ENCODE measurements at places on chromosomes 1 and 21.

- peak; percentile 94 for DNase-seq
Observed at GRCh38 chr1:116826818-116827606, 72.8 kb downstream of the CD2 start.

DNA sequence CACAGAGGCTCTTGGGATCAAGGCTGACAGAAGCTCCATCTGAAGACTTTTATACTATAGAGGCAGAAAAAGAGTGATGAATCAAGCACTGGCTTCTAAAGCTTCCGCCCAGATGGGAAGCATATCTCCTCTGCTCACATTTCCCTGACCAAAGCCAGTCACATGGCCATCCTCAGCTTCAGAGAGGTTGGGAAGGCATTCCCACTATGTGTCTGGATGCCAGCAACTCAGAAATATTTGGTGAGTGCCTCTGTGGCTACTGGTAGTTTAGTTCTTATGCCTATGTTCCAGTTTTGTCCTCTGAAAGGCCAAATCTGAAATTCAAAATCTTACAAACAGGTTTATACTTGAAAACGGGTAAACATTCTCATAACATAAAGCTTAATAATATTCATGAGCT lies 9.9 kb upstream of the DISC1 start:
- no peak for DNase-seq

GRCh38 chr1:245512980-245513578 lies 358.3 kb downstream of the KIF26B start:
- peak; percentile 6 for DNase-seq

GRCh38 chr1:109924316-109924715 lies 13.7 kb downstream of the CSF1 start:
- DNase-seq, result no peak

GRCh38 chr1:232239998-232240397 lies 389.9 kb downstream of the SIPA1L2 start:
- DNase-seq, result no peak

- peak; percentile 100 for DNase-seq
Observed at GRCh38 chr1:221439747-221440501, 302.0 kb downstream of the DUSP10 start.
